ENCODE measurements at places on chromosomes 5 and 9. TPM values are rescaled to one million over a fixed set of nuclear protein-coding genes. Genes with fewer than 3 reads are reported as not detected.
A peak's percentile ranks its signal among the peaks of the same experiment; 100 is the strongest.

- DNase-seq = no peak
Measured at GRCh38 chr9:130933114-130934046, 5.7 kb downstream of the FIBCD1 start.

Gene CD180
- 2.1 TPM for total RNA-seq

DNA sequence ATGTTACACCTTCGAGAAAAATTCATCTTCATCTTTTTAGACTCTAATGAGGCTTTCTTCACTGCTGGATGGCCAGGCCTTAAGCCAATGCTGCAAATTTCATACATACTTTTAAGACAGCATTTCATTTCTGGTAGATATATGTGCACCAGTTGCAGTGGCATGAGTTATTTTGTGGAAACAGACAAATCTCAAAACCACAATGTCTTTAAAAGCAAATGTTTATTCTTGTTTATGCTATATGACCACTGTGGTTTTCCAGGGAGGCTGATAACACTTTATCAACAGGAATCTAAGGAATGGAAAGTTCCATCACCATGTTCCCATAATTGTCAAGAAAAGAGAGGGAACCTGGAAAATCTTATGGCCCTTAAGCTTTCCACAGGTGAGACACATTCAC is 27.7 kb downstream of the CDH9 start:
- DNase-seq = no peak

- DNase-seq = no peak
Measured at GRCh38 chr9:125540497-125540896, 166.5 kb downstream of the MAPKAP1 start.

GRCh38 chr5:76583163-76584047 is 39.8 kb downstream of the F2RL2 start:
- DNase-seq = no peak

GRCh38 chr5:178378527-178379484 is 146.2 kb upstream of the PHYKPL start:
- DNase-seq = no peak

DNA sequence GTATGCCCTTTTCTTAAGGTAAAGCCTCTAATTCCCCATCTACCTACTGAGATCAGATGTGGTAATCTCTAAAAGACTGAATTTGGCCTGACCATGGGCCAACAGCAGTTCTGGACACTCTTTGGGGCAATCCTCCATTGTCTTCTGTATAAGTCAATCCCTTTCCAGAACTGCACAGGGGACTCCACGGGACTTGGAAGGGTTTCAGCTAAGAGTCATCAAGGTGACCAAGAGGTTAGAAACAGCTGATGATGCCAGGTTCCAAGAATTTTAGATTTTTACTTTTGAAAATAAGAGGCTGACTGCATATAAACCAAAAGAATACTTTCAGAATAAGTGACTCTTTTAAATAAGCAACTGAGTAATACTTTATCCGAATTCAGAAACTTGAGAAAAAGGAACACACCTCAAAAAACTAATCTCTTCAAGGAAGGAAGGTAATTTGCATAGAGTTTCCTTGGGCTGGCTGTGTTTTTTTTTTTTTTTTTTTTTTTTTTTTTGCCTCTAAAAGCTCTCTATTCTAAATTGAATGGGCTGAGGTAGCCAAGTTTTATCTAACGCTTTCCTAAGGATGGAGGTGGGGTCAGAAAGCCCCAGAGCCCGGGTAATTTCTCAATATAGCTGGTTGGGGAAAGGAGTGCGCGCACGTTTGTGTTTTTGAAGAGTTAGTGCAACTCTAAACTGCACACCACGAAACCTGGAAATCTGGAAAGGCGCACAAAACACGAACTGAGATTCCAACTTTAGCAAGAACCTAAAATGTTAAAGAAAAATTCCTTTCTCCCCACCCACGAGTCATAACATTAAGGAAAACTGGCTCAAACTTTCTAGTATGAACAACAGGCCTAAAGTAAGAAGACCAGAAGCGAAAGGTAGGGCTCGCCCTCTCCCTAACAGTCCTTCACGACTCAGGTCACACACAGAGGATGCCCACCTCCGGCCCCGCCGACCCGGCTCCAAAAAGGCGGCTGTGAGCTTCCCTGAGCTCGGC is 1.3 kb downstream of the VCP start:
- DNase-seq = no peak

- no peak for DNase-seq
Measured at GRCh38 chr9:128696923-128697707, 5.2 kb upstream of the PKN3 start.

Gene SPINK6
- total RNA-seq = not detected

GRCh38 chr5:157271740-157272271 is 5.9 kb downstream of the CYFIP2 start:
- no peak for DNase-seq

DNA sequence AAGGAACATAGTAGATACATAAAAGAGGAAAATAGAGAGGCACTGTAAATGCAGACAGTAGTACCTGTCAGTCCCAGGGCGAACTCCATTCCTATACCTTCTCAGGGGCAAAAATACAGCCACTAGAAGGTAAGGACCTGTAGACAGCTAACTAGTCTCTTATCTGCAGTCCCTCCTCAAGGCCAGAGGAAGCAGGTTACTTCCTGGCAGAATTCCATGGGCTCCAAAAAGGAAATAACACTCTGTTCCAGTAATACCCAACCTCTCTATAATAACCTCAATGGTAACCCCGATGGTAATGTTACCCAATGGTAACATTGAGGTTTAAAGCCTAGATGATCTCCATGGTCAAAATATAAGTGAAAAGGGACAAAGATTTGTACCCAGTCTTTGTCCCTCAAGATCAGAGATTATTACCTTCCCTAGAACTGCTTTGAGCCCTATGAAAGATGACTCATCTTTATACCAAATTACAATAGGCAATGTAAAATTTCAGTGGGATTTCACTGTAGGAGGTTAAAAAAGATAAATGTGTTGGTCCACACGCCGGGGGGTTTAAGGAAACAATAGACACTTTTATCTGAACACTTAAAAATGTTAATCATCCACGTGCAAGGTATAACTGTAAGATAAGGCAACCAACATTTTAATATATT is 113.0 kb downstream of the DENND1A start:
- DNase-seq = no peak

GRCh38 chr5:156155598-156155997 is 171.4 kb upstream of the SGCD start:
- DNase-seq = peak; percentile 59

Gene KDM4C
- 76.8 TPM for total RNA-seq

GRCh38 chr9:133429641-133430161 is 7.5 kb downstream of the ADAMTS13 start:
- DNase-seq = no peak

Measured in ureter (tissue), 1 donor.